ENCODE measurements at places on chromosomes 2 and 18. TPM values are rescaled to one million over a fixed set of nuclear protein-coding genes. Genes with fewer than 3 reads are reported as not detected.

DNA sequence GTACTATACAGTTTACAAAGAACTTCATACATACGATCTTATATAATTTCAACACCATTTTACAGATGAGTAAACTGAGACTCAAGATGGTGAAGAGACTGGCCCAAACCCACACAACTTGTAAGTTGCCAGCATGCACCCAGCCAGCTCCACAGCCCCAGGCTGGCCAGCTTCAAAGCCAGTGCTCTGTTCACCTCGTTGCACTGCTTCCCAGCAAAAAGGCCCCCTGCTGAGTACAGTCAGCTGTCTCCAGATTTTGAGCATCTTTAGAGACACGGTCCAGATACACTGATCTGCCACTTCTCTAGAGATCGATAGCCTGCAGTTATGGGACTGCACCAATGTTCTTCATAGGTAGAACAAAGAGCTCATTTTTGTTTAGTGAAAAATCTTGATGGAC is 257.2 kb upstream of the CHAC2 start:
- no peaks in the 10 kb centered on the region for H3K36me3 ChIP-seq
- peak; percentile 19 for DNase-seq
- no peak overlapping the region for H3K4me3 ChIP-seq
- H3K27me3 ChIP-seq = no peaks in the 10 kb centered on the region
- no peak overlapping the region for H3K27ac ChIP-seq

DNA sequence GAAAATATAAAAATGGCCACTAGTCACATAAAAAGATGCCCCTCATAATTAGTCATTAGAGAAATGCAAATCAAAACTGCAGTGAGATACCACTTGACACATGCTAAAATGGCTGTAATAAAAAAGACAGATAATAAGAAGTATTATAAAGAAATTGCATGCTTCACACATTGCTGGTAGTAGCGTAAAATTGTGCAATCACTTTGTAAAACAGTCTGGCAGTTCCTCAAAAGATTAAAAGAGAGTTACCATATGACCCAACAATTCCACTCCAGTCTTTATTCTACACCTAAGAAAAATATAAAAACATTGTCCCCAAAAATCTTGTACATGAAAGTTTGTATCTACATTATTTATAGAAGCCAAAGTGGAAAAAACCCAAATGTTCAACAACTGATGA is 170.6 kb upstream of the FIGN start:
- H3K4me1 ChIP-seq = no peaks in the 10 kb centered on the region
- no peak for DNase-seq
- H3K27ac ChIP-seq = no peak overlapping the region
- H3K36me3 ChIP-seq = no peaks in the 10 kb centered on the region
- H3K4me3 ChIP-seq = no peak overlapping the region

- H3K27me3 ChIP-seq = no peaks in the 10 kb centered on the region
- no peak overlapping the region for H3K4me3 ChIP-seq
- no peaks in the 10 kb centered on the region for H3K4me1 ChIP-seq
- no peak overlapping the region for H3K27ac ChIP-seq
- DNase-seq = no peak
These were observed 254.8 kb upstream of the DSEL start for GRCh38 chr18:67771271-67771670.

AQP12A gene
- total RNA-seq = not detected

- H3K27ac ChIP-seq = no peak overlapping the region
- H3K36me3 ChIP-seq = no peaks in the 10 kb centered on the region
- DNase-seq = no peak
- H3K27me3 ChIP-seq = no peaks in the 10 kb centered on the region
These were observed 139.4 kb upstream of the GPC1 start for GRCh38 chr2:240296104-240296406.

DNA sequence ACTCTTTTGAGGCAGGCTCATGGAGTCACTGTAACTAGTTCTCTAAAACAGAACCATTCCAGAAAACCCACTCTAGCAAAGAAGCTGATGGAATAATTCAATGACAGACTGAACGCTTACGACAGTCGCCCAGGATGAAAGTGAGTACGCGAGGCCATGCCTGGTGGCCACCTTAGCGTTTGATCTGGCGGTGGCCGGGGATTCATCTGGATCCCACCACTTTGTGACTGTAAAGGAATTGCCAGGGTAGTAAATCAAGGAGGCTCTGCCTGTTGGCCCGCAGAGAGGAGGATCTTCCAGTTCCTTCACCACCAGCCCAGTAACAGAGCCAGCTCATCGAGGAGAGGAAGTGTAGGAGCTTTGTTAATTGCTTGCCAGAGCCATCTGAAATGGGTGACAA is 34.6 kb downstream of the GREB1 start:
- no peak for DNase-seq
- no peak overlapping the region for H3K4me3 ChIP-seq
- no peaks in the 10 kb centered on the region for H3K4me1 ChIP-seq
- H3K27ac ChIP-seq = no peak overlapping the region
